ENCODE measurements at places on chromosomes 5 and 9. TPM values are rescaled to one million over a fixed set of nuclear protein-coding genes. Genes with fewer than 3 reads are reported as not detected.
A peak's percentile ranks its signal among the peaks of the same experiment; 100 is the strongest.

GRCh38 chr9:111037356-111037707, 938 bp downstream of the LPAR1 start:
- H3K27ac ChIP-seq = no peak overlapping the region
- peaks cover 36% of the 10 kb centered on the region for H3K27me3 ChIP-seq
- no peak for DNase-seq
- H3K36me3 ChIP-seq = no peaks in the 10 kb centered on the region
- no peak overlapping the region for H3K4me3 ChIP-seq
- peaks cover 13% of the 10 kb centered on the region for H3K4me1 ChIP-seq

DNA sequence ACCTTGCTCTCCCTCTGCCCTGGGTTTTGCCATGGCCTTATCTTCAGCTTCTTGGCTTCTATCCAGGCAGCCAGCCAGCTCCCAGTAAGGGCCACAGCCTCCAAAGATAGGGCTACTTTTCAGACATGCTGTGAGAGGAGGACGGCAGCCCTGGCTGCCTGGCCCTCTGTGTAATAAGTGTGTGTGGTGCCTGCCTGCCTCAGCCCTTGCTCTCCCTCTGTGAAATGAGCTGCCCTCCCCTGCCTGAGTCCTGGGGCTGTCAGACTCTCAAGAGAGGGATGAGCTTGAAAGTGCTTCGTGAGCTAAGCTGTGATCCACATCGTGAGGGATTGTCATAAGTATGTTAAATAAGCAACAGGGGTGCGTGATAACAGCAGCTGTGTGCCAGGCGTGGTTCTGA, 8.1 kb downstream of the NDST1 start:
- no peak overlapping the region for H3K4me3 ChIP-seq
- no peak overlapping the region for H3K27ac ChIP-seq
- no peaks in the 10 kb centered on the region for H3K36me3 ChIP-seq
- H3K4me1 ChIP-seq = no peaks in the 10 kb centered on the region
- no peaks in the 10 kb centered on the region for H3K27me3 ChIP-seq

- peaks cover 15% of the 10 kb centered on the region for H3K27me3 ChIP-seq
- H3K4me3 ChIP-seq = no peak overlapping the region
- H3K4me1 ChIP-seq = no peaks in the 10 kb centered on the region
- H3K27ac ChIP-seq = no peak overlapping the region
- H3K36me3 ChIP-seq = no peaks in the 10 kb centered on the region
Observed at GRCh38 chr5:180334751-180335613, 18.2 kb downstream of the GFPT2 start.

GRCh38 chr9:93194221-93194625, 10.3 kb downstream of the WNK2 start:
- H3K27ac ChIP-seq = no peak overlapping the region
- no peak for DNase-seq
- no peak overlapping the region for H3K4me3 ChIP-seq
- no peaks in the 10 kb centered on the region for H3K27me3 ChIP-seq
- H3K4me1 ChIP-seq = no peaks in the 10 kb centered on the region

DNA sequence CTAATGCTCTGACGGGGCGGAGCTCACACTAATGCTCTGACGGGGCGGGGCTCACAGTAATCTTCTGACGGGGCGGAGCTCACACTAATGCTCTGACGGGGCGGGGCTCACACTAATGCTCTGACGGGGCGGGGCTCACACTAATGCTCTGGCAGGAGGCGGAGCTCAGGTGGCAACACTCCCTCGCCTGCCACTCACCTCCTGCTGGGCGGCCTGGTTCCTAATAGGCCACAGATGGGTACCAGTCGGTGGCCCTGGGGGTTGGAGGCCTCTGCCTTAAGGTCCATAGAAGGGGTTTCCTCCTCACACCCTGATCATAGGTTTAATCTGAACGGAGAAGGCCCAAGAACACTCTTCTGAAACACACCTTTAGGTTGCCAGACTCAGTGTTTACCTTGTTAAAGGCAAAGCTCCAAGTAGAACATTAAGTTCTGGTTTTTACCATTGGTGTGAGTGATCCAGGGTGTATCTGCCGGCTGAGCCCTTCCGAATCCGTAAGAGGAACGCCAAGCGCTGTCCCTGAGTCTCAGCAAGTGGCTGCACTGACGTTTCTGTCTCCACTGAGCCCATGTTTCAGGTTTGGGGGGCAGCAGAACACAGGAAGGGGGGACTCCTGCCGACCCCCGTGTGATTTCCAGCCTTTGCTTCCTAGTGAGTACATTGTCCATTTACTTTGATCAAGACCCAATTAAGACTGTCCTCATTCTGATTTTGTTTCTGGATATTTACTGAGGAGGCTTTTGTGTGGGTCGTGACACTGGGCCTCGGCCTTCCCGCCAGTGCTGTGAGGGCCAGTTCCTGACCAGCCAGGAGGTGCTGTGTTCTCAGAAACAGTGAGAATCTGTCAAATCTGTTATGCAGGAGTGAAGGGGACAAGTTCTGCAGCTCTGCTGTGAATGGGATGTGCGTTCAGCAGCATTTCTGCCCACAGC, 24.6 kb upstream of the LRRC14B start:
- H3K27me3 ChIP-seq = no peaks in the 10 kb centered on the region
- no peak overlapping the region for H3K4me3 ChIP-seq
- no peak overlapping the region for H3K27ac ChIP-seq
- DNase-seq = no peak

- no peak overlapping the region for H3K4me3 ChIP-seq
- no peak for DNase-seq
- no peaks in the 10 kb centered on the region for H3K4me1 ChIP-seq
- peaks cover 2% of the 10 kb centered on the region for H3K36me3 ChIP-seq
- no peak overlapping the region for H3K27ac ChIP-seq
Observed at GRCh38 chr9:134989206-134990065, 71.7 kb upstream of the FCN1 start.

DNA sequence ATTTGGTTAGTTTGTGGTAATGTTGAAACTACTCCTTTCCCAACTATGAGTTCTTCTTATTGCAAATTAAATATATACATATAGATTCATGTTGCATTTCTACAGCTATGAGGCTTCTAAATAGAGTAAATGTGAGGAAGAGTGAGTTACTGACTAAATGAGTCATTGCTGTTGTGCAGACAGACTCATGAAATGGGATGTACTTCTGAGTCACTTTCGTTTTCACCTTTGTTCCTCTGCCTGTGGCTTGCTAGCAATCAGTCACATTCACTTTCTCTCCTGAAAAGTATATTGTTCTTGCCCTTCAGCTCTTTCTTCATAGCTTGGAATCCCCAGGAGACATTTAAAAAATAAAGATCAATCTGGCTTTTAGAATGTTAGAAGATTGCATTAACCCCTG, 295.5 kb upstream of the SMC2 start:
- H3K4me1 ChIP-seq = peaks cover 7% of the 10 kb centered on the region
- no peak overlapping the region for H3K4me3 ChIP-seq
- H3K27ac ChIP-seq = no peak overlapping the region
- H3K27me3 ChIP-seq = peaks cover 4% of the 10 kb centered on the region
- DNase-seq = peak; percentile 14

DNA sequence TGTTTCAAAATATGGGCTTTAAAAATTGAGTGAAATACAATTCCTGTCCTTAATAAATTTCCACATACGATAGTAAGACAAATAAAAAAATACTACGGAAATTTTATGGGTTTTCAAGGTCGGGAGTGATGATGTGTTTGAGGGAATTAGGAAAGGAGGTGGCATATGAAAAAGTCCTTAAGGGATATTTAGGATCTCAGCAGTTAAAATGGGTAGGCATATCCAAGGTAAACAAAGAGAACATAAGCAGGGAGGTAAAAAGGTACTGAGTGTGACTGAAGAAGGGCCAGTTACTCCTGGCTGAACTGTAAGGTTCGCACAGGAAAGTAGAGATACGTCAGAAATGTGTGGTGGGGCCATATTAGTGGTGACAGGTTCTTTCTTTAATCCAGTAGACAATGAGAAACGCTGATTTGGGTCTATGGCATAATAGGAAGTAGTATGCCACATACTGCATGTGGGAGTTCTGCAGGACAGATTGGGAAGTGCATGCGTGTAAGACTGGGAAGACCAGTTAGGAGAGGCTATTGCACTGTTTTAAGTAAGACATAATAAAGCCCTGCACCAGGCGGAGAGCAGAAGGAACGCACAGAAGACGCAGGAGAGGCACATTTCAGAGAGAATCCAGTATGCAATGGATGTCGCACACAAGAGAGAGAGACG, 937 bp upstream of the HMGCR start:
- H3K27me3 ChIP-seq = no peaks in the 10 kb centered on the region
- no peak for DNase-seq
- no peak overlapping the region for H3K27ac ChIP-seq

GRCh38 chr5:134127376-134127861, 12.9 kb downstream of the TCF7 start:
- H3K36me3 ChIP-seq = peaks cover 53% of the 10 kb centered on the region
- H3K4me3 ChIP-seq = peak overlapping the region; percentile 53

- peaks cover 2% of the 10 kb centered on the region for H3K27me3 ChIP-seq
- H3K4me1 ChIP-seq = no peaks in the 10 kb centered on the region
- no peak overlapping the region for H3K4me3 ChIP-seq
- no peak for DNase-seq
- H3K36me3 ChIP-seq = no peaks in the 10 kb centered on the region
Observed at GRCh38 chr5:41503310-41503709, 7.1 kb downstream of the PLCXD3 start.

DNA sequence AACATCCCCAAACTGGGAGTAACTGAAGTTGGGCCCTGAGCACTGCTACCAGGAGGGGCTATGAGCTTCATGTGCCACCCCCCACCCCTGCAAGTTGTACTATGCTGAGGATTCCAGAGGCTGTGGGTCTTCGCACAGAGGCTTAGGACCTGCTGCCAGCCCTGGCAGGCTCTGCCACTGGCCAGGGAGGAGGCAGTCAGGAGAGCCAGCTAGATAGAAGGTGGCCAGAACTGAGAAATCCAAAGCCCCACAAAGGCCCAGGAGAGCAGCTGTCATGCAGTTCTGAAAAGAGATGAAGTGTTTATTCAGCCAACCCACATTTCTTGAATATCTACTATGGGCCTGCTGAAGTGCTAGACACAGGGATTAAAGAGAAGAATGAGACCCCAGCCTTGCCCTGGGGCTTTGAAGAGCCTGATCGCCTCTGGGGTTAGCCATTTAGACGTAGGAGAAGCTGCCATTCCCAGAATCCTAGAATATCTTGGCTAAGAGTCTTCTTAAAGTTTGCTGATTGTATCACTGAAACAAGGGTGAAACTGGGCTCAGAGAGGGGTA, 1.4 kb downstream of the ALAD start:
- H3K36me3 ChIP-seq = no peaks in the 10 kb centered on the region
- no peak for DNase-seq
- peaks cover 19% of the 10 kb centered on the region for H3K4me1 ChIP-seq
- H3K27ac ChIP-seq = no peak overlapping the region
- H3K27me3 ChIP-seq = no peaks in the 10 kb centered on the region

- peak; percentile 94 for DNase-seq
- no peaks in the 10 kb centered on the region for H3K36me3 ChIP-seq
- peaks cover 20% of the 10 kb centered on the region for H3K4me1 ChIP-seq
- peak overlapping the region; percentile 81 for H3K27ac ChIP-seq
- H3K27me3 ChIP-seq = peaks cover 68% of the 10 kb centered on the region
- H3K4me3 ChIP-seq = peak overlapping the region; percentile 3
Observed at GRCh38 chr9:127388037-127388855, 8.7 kb upstream of the SLC2A8 start.

GRCh38 chr5:126488443-126489065, 65.3 kb downstream of the GRAMD2B start:
- DNase-seq = no peak
- H3K36me3 ChIP-seq = peaks cover 38% of the 10 kb centered on the region
- H3K27ac ChIP-seq = no peak overlapping the region
- no peak overlapping the region for H3K4me3 ChIP-seq
- no peaks in the 10 kb centered on the region for H3K27me3 ChIP-seq
- no peaks in the 10 kb centered on the region for H3K4me1 ChIP-seq

DNA sequence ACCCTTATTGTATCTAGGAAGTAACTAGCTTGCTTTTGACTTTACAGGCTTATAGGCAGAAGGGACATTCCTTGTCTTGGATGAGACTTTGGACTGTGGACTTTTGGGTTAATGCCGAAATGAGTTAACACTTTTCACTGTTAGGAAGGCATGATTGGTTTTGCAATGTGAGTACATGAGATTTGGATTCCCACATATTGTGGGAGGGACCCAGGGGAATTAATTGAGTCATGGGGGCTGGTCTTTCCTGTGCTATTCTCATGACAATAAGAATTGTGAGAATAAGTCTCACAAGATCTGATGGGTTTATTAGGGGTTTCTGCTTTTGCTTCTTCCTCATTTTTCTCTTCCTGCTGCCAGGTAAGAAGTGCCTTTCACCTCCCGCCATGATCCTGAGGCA, 417.5 kb downstream of the HINT1 start:
- peaks cover 5% of the 10 kb centered on the region for H3K27me3 ChIP-seq
- H3K4me1 ChIP-seq = no peaks in the 10 kb centered on the region

GRCh38 chr5:168408561-168409305, 77.5 kb upstream of the RARS1 start:
- H3K27me3 ChIP-seq = peaks cover 26% of the 10 kb centered on the region
- no peaks in the 10 kb centered on the region for H3K36me3 ChIP-seq
- DNase-seq = no peak
- H3K4me1 ChIP-seq = peaks cover 19% of the 10 kb centered on the region

Gene DBH
- not detected for total RNA-seq
